Stimulated activated CD4-positive, alpha-beta T cell treated with anti-CD3 and anti-CD28 coated beads, Interleukin-2, amount 100 ng/mL, for 48 hours (primary cell): ENCODE measurements at places on chromosomes 7 and 10.

GRCh38 chr7:157416011-157416410 is 79.2 kb downstream of the DNAJB6 start:
- no peak for DNase-seq

GRCh38 chr10:44703241-44704155 is 207.6 kb upstream of the TMEM72 start:
- DNase-seq, result no peak

GRCh38 chr10:70492786-70493659 is 14.5 kb downstream of the PALD1 start:
- DNase-seq, result no peak

GRCh38 chr7:99194301-99194700 is 13.6 kb downstream of the KPNA7 start:
- DNase-seq, result no peak

DNA sequence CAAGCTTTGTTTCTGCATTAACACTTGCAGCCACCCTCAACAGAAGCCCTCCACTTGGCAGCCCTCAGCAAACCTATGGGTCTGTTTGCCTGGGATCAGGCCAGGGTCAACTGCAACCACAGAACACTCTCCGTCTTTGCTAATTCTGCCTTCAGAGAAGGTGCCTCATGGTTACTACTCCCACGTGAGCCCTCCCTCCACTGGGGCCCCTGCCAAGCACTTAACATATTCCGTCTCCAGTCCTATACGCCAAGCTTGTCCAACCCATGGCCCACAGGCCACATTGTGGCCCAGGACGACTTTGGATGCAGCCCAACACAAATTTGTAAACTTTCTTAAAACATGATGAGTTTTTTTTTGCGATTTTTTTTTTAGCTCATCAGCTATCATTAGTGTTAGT is 54.7 kb downstream of the HSPA12A start:
- no peak for DNase-seq

DNA sequence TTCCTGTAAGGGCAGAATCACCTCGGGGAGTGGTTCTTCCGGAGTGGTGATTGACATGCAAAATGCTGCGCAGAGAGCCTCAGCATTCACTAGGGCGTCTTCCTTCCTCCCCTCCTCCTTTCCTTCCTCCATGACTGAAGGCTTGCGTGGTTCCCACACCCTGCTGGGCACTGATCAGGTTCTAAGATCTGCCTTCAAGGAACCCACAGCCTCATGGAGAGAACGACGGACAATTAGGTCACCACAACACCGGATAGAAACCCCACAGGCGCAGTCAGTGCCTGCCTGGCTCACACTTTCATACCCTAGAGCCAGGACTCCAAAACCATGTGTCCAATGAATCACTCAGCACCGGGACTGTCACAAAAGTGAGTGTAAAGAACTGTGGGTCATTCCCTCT is 131.3 kb downstream of the DPP6 start:
- DNase-seq, result no peak

- DNase-seq, result no peak
Observed at GRCh38 chr10:104036069-104036384, 49.7 kb downstream of the COL17A1 start.

DNA sequence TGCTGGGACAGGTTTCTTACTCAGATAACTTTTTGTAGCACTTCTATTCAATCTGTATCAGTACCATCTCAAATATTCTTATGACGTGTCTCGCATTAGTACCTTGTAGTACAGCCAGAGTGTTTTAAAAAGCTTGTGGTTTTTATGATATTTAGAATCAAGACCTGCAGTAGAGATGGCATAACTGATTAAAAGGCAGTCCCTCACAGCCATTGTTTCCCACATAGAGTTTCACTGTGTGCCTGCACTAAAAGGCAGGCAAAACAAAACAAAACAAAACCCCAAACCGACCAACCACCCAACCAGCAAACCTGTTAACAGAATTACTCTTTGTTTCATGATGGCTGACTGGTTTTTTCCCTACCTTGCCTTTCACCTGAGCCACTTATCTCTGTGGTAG is 221.3 kb upstream of the DGKB start:
- no peak for DNase-seq

- DNase-seq, result no peak
Observed at GRCh38 chr10:50621968-50622705, 1.6 kb downstream of the SGMS1 start.

- no peak for DNase-seq
Observed at GRCh38 chr7:5755704-5756504, 25.6 kb downstream of the RNF216 start.

DNA sequence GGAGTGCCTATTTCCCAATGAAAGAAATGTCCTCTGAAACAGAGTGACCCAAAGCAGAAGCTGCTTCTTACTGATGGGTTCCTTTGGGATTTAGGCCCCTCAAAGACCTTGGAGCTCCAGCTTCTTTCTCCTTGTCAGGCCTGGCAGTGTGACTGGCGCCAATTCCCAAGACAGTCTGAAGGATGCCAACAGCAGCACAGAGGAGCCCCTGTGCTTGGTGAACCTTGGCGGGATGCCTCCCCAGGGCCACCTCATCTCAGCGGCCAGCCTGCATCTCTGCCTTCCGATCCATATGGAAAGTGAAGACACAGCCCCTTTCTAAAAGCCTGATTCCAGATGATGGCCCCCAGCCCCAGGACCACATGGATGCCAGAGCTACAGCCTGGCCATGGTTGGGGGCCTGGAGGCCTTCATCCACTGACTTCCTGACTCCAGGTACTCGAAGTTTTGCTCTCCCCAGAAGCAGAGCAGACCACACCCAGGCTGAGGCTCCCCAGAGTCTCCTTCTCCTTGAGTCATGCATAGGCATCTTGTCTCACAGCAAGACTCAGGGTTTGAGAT is 45.4 kb downstream of the FBXW4 start:
- DNase-seq, result no peak

DNA sequence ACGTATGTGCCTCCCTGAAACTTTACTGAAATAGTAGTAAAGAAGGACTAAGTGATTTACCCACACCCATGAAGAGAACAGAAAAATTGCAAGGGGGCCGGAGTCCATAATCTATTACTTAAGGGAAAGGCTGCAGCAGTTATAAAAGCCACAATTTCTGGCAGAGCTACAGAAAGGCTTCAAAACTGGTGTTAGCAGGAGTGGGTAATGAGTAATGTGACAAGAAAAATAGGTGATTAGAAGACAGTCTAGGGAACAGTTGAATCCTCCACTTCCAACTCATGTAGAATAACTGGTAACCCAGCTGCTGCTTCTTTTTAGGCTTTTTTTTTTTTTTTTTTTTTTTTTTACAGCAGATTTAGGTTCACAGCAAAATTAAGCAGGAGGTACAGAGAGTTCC is 413.3 kb downstream of the SFMBT2 start:
- DNase-seq, result no peak

- no peak for DNase-seq
Observed at GRCh38 chr7:29987811-29988317, 1.7 kb downstream of the SCRN1 start.

GRCh38 chr10:6588082-6588481 is 8.0 kb upstream of the PRKCQ start:
- no peak for DNase-seq

- DNase-seq, result no peak
Observed at GRCh38 chr10:3740157-3740871, 44.7 kb downstream of the KLF6 start.

- DNase-seq, result no peak
Observed at GRCh38 chr10:83078160-83078559, 1061.1 kb upstream of the GHITM start.

GRCh38 chr7:152647009-152647408 is 28.9 kb downstream of the XRCC2 start:
- DNase-seq, result no peak

GRCh38 chr10:26571655-26572054 is 125.8 kb upstream of the PDSS1 start:
- DNase-seq, result no peak

DNA sequence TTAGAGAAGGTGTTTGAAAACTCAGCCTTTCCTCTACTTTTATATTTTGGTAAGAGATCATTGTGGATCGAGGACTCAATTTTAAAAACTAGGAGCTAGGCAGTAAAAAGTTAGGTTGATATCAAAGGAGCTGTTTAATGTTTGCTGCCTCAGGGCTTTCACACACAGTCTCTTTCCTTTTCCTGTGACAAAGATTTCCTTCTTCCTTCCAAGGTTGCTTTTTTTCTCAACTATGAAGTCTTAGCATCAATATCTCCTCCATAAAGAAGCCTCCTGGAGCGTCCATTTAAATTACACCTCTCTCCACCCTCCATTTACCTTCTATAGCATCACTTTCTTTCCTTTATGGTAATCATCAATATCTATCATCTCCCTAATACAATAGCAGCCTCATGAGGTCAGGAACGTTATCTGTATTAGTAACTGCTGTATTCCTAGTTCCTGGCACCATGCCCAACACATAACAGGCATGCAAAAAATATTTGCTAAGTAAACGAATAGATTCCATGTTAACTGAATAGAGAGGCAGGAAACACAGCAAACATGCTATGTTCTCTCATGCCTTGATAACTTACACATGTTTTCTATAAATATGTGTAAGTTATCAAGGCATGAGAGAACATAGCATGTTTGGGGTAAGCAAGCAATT is 48.5 kb downstream of the GNAT3 start:
- DNase-seq, result no peak

GRCh38 chr10:74275755-74276290 is 124.8 kb downstream of the ADK start:
- DNase-seq, result no peak

DNA sequence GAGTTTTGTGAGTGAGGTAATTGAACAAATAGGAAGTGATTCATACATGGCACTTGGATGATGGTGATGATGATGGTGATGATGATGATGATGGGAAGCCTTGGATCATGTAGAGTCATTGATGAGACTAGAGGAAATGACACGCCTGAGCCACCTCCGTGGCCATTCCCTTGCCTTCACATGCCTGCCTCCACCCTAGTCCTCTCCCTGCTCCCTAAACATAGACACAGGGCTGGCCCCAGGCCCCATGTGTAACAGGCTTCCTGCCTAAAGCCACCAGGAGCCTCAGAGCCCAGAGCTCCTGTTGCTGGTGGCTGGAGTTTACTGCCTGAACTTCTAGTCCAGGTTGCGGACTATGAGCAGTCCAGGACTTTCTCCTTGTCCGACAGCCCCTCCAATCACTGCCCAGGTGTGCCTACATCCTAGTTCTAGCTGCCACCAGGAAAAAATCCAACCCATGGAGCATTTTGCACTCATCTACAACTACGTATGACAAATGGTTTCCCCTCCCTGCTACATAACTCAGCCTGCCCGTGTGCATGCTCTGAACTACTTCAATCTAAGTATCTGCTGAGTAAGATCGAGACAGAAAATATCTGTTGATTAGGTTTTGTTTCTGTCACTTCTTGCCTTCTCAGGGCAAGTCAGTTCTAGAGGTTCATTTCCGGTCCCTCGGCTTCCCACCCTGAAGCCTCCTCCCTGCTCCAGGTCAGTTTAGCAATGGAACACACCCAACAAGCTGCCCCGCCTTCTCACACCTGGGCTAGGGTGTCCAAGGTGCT is 35.5 kb upstream of the KDM7A start:
- DNase-seq, result no peak

- DNase-seq, result no peak
Observed at GRCh38 chr10:12469345-12469744, 120.0 kb downstream of the CAMK1D start.

GRCh38 chr10:14528450-14528849 is 197.7 kb upstream of the FRMD4A start:
- DNase-seq, result no peak

DNA sequence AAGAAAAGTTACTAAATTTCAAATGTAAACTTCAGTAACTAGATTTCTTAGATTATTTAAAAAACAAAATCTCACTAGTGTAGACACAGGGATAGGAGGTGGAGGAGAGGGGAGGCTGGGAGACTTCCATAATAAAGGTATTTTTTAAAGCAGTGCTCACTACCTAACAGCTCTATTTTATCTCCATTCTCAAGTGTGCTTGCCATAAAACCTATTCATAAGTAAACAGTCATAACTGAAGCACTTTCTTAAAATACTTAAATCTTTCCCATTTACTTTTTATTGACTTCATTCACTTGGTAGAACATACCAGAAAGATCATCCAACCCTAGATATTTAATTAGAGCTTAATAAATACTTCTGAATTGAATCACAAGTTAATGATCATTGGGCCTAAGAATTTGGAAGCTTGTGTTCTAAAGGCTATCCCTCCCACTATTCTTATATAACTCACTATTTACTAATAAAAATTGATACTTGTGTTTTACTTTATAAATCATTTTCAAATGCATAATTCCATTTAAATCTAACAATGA is 107.4 kb downstream of the SNX13 start:
- DNase-seq, result no peak

DNA sequence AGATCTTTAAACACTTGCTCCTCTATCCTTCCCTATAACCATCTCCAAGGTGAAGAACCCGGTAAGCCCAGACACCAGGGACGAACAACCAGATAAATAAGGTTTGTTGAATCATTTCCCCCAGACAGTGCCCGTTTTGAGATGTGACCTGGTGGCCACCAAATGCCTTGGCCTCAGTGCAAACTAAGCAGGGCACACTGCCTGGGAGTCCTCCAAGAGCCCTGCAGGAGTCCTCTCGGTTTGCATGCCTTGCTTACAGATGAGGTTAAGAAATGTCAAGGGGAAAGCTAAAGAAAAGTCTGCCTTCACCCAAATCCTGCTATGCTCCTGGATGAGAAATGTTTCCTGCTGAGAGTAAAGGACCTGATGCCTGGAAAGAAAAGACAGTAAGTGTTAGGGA is 31.6 kb downstream of the SLIT1 start:
- no peak for DNase-seq

GRCh38 chr7:39510864-39511354 is 55.3 kb upstream of the YAE1 start:
- no peak for DNase-seq

DNA sequence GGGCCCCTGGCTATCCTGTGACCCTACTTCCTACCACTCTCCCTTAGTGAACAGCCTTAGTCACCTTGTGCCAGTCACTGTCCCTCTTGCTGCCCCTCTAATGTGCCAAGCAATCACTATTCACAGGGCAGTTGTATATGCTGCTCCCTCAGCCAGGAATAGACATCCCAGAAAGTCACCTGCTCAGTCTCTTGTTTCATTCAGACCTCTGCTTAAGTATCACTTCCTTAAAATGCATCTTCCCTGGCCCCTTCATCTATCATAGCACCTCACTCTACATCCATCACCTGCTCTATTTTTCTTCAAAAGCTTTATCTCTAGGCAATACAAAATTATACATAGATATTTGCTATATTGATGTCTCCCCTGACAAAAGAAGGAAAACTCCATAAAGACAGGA is 328.4 kb upstream of the NFE2L3 start:
- DNase-seq, result no peak

DNA sequence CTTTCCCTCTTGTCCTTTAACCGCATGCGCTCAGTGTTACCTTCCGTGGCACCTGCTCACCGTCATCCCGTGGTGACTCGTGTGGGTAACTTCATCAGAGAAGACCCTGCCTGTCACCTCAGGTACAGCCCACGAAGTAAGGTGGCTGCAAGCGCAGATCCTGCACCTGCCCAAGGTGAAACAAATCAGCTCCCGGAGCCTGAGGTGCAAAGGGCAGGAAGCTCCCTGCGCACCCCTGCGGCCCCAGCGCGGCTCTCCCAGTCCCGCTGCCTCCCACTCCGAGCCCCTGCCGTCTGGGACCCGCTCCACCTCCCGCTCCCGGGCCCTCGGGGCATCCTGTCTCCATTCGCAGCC is 110.9 kb upstream of the LANCL2 start:
- no peak for DNase-seq
